Hematopoietic multipotent progenitor cell (in vitro differentiated cells): ENCODE measurements at places on chromosomes 7 and 10.

- DNase-seq: no peak
These were observed 133.4 kb upstream of the ABCB5 start for GRCh38 chr7:20482071-20482470.

GRCh38 chr10:30556189-30556588 is 73.4 kb downstream of the LYZL2 start:
- DNase-seq: no peak

- DNase-seq: no peak
These were observed 48.1 kb downstream of the WIPF3 start for GRCh38 chr7:29854257-29854938.

DNA sequence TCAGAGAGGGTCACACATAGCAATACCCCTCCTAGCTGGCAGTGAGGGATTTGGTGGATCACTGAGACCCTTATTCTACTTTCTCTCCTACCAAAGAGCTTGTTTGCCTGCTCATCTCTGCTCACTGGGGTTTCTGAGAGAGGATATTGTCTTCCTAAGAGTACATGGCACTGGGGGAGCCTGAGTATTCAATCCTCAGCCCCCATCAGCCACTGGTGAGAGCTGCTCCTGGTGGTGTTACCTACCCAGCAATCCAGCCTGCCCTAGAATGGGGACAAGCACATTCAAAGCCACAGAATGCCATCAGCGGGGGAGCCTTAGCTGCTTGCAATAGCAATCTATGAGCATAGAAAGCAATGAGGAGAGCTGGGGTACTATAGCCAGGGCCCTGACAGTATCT is 281.1 kb downstream of the WDR11 start:
- no peak for DNase-seq

DNA sequence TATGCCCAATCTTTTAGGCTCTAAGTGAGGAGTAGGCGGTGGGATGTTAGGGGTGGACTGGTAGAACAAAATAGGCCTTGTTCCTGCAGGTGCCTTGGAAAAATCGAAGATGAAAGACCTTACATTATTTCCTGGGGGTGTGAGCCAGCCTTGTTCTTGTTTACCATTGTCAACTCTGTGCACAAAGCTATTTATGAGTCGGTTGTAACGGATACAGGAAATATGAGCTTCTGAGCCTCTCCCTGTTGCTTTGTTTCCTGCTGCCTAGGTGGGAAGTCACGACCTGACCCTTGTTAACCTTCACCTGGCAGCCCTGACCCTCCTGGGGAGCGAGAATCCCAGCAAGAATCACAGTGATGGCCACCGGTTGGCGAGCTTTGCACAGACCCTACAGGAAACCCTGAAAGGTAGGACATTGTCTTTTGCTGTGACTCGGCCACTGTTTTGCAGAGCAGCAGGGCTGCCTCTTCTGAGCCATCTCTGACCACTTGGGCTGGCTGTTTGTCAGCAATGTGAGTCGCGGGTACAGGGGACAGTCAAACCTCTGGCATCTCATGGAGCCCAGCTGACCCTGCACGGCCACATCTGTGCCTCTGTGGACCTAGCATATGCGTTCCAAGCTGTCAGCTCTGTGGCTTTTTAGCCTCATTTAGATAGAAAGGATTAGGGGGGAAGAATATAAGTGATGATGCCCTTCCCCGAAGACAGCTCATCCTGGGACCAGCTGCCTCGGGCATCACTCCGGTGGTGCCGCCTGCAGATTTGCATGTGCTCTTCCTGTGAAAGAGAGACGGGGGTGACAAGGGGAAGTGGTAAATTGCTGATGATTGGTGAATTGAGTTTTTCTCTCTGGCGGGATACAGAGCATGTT is 102.1 kb upstream of the ANLN start:
- DNase-seq: no peak
